NCI-H2081 treated with DMSO at 0.1 percent for 48 hours (cell line): ENCODE measurements at places on chromosomes 6 and 20.

DNA sequence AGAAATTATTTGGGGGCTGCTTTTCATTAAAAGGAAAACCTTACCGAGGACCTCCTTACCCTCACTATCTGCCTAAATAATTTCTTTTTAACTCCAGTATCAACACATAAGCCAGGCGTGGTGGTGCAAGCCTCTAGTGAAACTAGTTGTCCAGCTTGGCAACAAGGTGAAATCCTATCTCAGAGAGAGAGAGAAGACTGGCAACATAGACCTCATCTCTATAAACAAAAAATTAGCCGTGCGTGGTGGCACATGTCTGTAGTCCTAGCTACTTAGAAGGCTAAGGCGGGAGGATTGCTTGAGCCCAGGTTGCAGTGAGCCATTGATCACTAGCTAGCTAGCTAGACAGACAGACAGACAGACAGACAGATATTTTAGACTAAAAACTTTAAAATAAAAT, 92.5 kb downstream of the ARMC2 start:
- no peak for DNase-seq

GRCh38 chr6:87333591-87334181, 4.6 kb upstream of the GJB7 start:
- DNase-seq = no peak

DNA sequence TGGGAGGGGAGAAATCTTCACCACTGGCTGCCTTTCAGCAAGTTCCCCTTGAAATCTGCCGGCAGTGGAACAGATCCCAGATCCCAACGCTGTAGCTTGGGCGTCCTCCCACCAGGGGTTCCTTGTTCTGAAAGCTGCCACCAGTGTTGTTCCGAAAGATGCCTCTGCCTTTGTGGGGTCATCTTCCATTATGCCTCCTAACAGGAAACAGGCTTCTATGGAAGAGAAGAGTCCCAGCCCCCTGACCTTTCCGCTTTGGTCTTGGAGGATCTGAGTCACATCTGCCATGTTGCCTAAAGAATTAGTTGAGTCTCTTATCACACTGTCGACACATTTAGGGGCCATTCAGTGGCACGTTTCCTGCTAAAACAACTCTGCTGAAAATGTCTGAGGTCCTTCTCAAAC, 57.5 kb upstream of the NFATC2 start:
- no peak for DNase-seq

- DNase-seq = no peak
Measured at GRCh38 chr6:117629119-117629660, 26.9 kb upstream of the GOPC start.

DNA sequence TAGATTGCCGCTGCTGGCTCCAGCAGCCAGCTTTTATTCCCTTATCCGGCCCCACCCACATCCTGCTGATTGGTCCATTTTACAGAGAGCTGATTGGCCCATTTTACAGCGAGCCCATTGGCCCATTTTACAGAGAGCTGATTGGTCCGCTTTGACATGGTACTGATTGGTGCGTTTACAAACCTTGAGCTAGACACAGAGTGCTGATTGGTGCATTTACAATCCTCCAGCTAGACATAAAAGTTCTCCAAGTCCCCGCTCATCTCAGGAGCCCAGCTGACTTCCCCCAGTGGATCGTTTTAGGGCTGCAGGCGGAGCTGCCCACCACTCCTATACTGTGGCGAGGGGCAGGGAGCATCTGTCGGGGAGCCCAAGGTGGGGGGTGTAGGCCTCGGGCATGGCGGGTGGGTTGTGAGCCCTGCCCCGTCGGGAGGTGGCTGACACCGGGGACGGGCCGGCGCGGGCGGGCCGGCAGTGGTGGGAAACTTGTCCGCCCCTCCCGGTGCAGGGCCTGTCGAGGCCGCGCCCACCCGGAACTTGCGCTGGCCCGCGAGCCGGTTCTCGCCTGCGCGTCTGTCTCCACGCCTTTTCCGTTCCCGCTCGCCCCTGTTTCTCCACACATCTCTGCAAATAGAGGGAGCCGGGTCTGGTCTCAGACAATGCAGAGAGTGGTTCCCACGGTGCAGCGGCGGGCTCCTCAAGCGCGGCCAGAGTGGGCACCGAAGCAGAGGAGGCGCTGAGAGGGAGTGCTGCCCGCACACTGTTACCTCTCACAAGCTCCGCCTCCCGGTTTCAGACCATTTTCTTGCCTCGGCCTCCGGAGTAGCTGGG, 86.1 kb upstream of the STMND1 start:
- no peak for DNase-seq

DNA sequence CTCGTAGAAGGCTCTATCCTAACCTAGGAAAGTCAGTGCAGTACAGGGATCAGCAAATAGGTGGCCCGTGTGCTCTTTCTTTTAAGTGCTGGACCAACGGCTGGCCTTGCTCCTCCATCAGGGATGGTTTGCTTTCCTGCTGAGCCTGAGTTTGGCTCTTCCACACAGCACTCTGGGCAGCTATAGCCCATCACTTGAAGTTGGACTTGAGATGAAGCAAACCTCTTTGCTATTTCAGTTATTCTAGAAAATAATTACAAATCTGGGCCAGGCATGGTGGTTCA, 66.9 kb upstream of the KCNK16 start:
- no peak for DNase-seq

DNA sequence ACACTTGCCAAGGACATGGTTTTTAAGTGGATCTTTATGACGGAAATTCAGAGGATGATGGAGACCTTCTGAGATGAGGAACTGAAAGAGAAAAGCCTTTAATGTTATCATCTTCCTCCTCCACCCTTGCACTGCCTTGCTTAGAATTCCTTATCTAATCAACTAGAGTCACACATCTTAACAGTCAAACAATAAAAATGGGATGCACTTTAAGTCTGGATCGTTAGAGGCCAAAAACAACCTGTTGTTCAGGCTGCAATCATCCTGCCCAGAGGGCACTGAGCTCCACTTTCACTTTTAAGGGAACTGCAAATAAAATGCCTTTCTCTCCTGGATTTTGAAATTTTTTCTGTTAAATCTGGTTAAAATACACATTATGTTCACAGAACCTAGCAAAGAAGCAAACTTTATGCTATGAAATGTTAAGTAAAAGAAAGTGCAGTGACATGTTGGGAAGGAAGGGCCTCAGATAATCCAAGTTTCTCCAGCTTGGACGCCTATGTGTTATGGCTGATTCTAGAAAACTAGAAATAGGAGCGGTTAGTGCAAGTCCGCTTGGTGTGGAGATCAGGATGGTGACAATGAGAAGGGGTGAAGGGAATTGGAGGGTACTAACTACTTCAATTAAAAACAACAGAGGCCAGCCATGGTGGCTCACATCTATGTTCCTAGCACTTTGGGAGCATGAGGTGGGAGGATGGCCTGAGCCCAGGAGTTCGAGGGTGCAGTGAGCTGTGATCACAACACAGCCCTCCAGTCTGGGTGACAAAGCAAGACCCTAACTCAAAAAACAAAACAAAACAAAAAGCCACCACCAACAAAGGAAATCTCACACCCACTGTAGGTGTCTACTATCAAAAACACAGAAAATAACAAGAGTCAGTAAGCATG, 66.4 kb upstream of the KIF13A start:
- no peak for DNase-seq

DNA sequence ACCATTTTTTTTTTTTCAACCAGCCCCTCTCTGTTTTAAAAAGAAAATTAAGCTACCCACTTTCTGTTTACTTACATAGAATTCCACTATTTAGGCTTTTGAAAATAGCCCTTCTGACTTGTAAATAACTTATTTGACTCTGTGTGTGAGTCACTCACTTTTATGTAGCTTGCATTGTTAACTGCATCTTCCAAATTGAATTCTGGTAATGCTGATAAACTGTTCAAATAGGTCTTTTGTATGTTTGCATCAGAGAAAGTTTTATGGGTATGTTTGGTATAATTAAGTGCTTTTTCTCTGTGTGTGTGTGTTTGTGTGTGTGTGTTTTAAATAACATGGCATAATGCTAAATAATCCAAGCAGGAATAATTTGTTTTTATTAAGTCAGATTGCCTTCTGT, 360.1 kb downstream of the PLCB1 start:
- no peak for DNase-seq

- DNase-seq = no peak
Measured at GRCh38 chr20:47127999-47128398, 228.5 kb downstream of the ZMYND8 start.

DNA sequence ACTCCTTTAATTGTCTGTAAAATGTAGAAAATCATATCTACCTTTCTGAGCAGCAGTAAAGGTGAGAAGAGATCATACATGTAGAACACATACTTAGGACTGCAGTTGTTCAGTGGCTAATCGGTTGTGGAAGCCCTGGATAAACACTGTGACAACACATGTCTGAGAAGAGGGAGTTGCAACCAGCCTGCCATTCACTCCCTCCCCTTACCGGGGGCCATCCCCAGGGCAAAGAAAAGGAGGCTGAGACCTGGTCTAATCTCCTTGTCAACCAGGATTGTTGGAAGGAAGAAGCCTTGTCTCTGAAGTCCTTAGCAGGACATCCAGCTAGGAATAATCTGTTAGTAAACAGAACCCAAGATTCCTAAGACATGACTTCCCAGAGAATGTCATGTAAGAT, 462.5 kb upstream of the AGPAT4 start:
- DNase-seq = no peak

- no peak for DNase-seq
Measured at GRCh38 chr6:34284563-34285447, 36.0 kb upstream of the SMIM29 start.

DNA sequence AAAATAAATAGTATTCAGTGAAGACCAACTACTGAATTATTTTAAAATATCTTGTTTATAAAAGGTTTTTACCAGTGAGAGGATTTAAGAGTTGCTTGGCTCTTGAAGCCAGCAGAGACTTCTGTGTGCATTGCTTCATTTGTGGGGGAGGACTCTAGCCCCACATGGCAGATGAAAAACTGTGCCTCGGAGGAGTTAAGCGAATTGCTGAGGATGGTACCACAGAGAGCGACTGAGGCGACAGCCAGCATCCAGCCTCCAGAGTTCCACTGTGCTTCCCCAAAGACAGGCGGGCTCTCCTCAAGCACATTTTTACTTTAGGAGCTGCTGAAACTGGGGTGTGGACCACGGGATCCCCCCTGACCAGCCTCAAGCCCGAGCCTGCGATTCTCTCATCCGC, 80.7 kb downstream of the THBS2 start:
- no peak for DNase-seq

DNA sequence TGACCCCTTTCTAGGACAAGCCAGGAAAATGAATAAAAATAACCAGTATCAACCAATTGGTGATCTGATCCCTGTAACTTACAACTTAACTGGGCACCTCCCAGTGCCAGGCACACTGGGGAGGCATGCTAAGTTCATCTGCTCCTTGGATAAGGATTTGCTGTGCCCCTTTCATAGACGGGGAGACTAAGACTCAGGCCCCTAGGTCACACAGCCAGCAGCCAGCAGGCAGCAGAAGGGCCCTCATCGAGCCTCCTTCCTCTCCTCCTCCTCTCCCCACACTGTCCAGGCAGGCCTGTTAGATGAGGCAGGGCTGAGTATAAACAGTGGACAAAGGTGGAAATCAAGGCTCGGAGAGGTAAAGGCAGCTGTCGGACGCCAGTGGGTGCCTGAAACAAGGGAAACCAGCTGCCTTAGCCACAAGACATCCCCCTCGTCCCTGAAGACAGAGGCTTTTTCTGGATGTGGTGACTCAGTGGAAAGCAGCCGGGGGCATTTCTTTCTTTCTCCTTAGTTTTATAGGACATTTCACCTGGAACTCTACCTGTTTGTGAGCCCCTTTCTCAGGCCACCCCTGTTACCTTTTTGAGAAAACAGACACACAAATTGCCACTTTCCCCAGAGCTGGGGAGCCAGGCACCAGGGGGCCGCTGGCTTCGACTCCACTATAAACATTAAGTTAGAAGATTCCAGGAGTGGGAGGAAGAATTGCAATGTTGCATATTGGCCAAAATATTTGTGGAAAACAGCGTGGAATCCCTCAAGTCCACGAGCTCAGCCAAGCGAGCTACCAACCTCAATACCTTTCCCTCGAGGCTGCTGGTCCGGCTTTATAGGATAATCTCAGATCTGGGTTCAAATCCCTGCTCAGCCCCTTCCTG, 166.0 kb downstream of the PREX1 start:
- no peak for DNase-seq

DNA sequence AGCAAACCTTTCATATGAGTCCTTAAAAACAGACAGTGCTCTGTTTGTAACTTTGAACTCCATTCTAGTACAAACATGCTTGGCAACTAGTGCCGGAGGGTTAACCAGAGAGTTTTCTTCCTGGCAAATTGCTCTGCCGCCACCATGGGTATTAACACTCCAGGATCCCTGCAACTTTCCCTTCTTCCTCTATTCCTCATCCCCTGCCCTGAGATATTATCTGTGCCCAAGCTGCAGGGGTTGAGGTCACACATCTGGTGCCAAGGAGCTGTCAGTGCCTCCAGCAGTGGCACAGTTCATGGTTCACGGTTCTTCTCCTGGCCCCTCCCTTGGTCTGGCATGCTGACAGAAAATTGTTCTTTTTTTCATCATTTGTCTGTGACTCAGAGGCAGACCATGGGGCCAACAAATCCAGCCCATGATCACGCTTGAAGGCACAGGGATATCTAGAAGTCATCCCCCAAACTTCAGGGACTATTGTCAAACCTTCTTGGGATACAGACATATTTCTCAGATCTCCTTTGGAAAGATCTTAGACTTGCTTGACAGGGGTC, 77.5 kb downstream of the ATXN1 start:
- DNase-seq = no peak

DNA sequence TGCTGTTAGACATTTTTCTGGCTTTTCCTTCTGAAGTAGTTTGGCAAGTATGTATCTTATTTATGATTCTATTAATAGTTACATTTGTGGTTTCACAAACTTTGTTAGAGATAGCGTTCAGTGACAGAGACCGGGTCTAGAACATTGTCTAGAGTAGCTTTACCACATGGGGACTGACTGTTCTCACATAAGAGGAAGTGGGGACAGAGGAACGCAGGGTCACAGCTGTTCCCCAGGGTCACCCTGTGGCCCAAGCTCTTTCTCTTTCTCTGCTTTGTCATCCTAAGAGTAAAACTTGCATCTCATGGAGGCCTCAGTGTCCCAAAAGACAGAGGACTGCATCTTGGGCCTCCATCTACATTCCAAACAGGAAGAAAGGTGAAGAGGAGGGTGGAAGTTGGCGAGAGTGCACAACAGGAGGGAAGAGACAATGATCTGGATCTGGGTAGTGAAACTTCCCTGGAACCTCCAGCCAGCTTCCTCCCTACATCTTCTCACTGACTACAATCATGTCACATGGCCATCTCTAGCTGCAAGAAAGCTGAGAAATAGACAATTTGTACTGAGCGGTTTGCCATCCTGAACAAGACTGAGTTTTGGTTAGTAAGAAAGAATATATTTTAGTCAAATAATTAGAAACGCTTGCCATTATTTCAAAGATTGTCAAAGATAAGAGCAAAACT, 645.8 kb upstream of the ARID1B start:
- no peak for DNase-seq

DNA sequence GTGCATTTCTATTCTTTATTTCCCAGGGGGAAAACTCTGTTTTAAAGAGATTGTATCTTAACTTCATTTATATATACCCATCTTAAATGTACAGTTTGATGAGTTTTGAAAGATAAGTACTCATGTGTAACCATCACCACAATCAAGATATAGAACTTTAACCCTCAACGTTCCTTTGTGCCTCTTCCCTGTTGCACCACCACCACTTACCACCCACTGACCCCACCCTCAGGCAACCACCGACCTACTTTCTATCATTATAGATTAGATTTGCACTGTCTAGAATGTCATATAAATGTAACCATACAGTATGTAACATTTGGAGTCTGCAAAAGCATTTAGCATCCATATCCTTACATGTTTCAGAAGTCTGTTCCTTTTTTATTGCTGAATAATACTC, 121.0 kb downstream of the RTN4IP1 start:
- DNase-seq = no peak
